ENCODE measurements at places on chromosomes 13 and 19. TPM values are rescaled to one million over a fixed set of nuclear protein-coding genes. Genes with fewer than 3 reads are reported as not detected.
A peak's percentile ranks its signal among the peaks of the same experiment; 100 is the strongest.

DNA sequence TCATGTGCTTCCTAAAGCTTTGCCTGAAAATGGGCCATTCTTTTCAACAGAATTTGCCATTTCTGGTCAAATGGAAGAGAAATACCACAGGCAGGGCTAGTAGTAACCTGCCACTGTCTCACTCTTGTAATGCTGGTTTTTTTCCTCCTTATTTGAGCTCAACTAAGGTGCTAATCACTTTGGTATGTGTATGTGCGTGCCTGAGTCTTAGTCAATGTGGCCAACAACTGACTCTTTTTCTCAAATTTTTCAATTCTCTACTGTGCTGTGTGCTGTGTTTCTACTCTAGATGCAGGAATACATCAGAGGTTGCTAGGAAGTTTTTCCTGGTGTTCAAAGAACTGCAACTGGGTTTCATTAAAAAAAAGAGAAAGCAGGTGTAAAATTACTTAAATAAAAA, 870.2 kb downstream of the EFNB2 start:
- H3K36me3 ChIP-seq: no peaks in the 10 kb centered on the region
- H3K27me3 ChIP-seq: no peaks in the 10 kb centered on the region
- H3K27ac ChIP-seq: no peak overlapping the region
- no peak for DNase-seq

- H3K4me3 ChIP-seq: no peak overlapping the region
- no peaks in the 10 kb centered on the region for H3K27me3 ChIP-seq
- DNase-seq: no peak
These were observed 95.1 kb downstream of the ABCC4 start for GRCh38 chr13:95206116-95206515.

GRCh38 chr19:16861834-16862233, 27.0 kb upstream of the F2RL3 start:
- H3K4me1 ChIP-seq: no peaks in the 10 kb centered on the region
- no peak overlapping the region for H3K27ac ChIP-seq
- H3K36me3 ChIP-seq: peaks cover 11% of the 10 kb centered on the region
- DNase-seq: no peak
- H3K27me3 ChIP-seq: no peaks in the 10 kb centered on the region

CEACAM8 gene
- not detected for polyA plus RNA-seq

PNMA8B gene
- 0.80 TPM for polyA plus RNA-seq

PALM gene
- polyA plus RNA-seq: 4.8 TPM

DNA sequence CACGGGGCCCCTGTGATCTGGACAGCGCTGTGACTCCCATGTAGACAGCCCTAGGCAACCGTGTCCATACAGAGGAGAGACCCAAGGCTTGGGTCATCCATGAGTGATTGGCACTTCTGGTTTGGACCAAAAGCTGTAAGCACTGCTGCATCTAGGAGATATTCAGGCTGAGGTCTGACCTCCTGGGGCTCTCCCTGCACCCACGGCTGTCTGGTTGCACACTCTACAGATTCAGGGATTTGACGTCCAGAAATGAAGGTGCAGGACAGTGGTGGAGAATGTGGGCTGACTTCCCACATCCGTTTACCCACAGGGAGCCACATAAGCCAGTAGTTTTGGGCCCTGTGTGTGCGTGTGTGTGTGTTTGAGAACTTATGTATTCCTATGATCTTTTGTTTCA, 76.2 kb upstream of the ARHGEF7 start:
- H3K4me3 ChIP-seq: no peak overlapping the region
- no peaks in the 10 kb centered on the region for H3K36me3 ChIP-seq
- H3K4me1 ChIP-seq: no peaks in the 10 kb centered on the region
- no peaks in the 10 kb centered on the region for H3K27me3 ChIP-seq
- DNase-seq: no peak
- H3K27ac ChIP-seq: no peak overlapping the region

- no peaks in the 10 kb centered on the region for H3K27me3 ChIP-seq
- no peaks in the 10 kb centered on the region for H3K36me3 ChIP-seq
These were observed at the start of gene CPT1C for GRCh38 chr19:49690656-49691242. CPT1C (plus strand) TSS chr19:49691116; CDS start chr19:49692253, 1,137 bp downstream.

GRCh38 chr13:26787961-26788360, 27.4 kb upstream of the GPR12 start:
- no peak for DNase-seq
- H3K27me3 ChIP-seq: no peaks in the 10 kb centered on the region
- H3K4me3 ChIP-seq: no peak overlapping the region
- peaks cover 9% of the 10 kb centered on the region for H3K4me1 ChIP-seq
- H3K36me3 ChIP-seq: no peaks in the 10 kb centered on the region

- peak; percentile 90 for DNase-seq
These were observed at the start of gene RASA3 for GRCh38 chr13:114132419-114133121. RASA3 (minus strand) TSS chr13:114132623; CDS start chr13:114132489, 134 bp downstream.

ZNF730 gene
- 22.0 TPM for polyA plus RNA-seq

DNA sequence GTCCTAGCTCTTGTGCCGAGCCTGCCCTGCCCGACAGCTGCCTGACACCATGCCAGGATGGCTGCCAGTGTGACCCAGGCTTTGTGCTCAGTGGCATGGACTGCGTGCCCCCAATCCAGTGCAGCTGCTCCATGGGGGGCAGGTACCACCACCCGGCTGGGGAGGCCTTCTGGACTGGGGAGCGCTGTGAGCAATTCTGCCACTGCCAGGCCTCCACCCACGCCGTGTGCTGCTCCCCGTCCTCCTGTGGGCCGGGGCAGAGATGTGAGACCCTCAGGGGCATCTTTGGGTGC, 9.4 kb upstream of the FXYD3 start:
- no peak overlapping the region for H3K27ac ChIP-seq
- no peaks in the 10 kb centered on the region for H3K36me3 ChIP-seq
- H3K27me3 ChIP-seq: no peaks in the 10 kb centered on the region
- no peak overlapping the region for H3K4me3 ChIP-seq
- no peak for DNase-seq

GRCh38 chr19:9917321-9917720, 19.0 kb downstream of the OLFM2 start:
- H3K4me3 ChIP-seq: no peak overlapping the region
- peaks cover 8% of the 10 kb centered on the region for H3K27me3 ChIP-seq
- H3K27ac ChIP-seq: no peak overlapping the region
- H3K4me1 ChIP-seq: peaks cover 12% of the 10 kb centered on the region
- H3K36me3 ChIP-seq: no peaks in the 10 kb centered on the region
- DNase-seq: peak; percentile 91

GRCh38 chr13:32409561-32410421, 18.1 kb downstream of the N4BP2L1 start:
- peak overlapping the region; percentile 56 for H3K4me3 ChIP-seq
- H3K4me1 ChIP-seq: peaks cover 17% of the 10 kb centered on the region
- peaks cover 5% of the 10 kb centered on the region for H3K27me3 ChIP-seq
- H3K27ac ChIP-seq: peak overlapping the region; percentile 57
- peak; percentile 94 for DNase-seq
- H3K36me3 ChIP-seq: no peaks in the 10 kb centered on the region

All from GM23338 (cell line).